Anterior cingulate cortex (tissue), 58 donors: ENCODE measurements at places on chromosomes 7 and 10.

DNA sequence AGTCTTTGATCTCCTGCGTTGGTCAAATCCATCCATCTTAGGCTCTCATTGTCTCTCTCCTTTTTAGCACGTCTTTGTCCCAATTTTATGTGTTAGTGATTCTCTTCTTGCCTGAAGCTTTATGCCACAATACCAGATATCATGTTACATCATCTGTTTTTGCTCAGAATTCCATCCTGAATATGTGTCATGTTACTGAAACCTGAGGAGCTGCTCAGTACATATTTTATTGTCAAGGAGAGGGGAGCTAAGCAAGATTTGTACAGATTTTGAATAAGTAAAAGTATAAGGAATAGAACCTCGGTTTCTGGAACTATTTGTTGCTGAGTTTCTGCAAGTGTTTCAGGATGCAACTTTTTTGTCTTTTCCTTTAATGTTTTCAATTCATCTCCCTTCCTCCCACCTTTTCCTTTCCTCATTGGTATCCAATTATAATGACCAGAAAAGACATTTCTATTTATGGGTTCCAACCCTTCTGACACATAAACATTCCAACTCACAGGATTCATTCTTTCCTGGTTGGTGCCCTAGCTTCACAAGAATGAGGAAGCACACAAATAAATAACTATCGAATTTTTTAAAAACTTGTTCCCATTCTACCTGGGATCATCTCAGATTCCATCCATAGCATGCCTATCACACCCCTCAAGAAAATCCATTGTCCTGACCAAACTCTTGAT is 291.8 kb downstream of the CRPPA start:
- no peak for DNase-seq

DNA sequence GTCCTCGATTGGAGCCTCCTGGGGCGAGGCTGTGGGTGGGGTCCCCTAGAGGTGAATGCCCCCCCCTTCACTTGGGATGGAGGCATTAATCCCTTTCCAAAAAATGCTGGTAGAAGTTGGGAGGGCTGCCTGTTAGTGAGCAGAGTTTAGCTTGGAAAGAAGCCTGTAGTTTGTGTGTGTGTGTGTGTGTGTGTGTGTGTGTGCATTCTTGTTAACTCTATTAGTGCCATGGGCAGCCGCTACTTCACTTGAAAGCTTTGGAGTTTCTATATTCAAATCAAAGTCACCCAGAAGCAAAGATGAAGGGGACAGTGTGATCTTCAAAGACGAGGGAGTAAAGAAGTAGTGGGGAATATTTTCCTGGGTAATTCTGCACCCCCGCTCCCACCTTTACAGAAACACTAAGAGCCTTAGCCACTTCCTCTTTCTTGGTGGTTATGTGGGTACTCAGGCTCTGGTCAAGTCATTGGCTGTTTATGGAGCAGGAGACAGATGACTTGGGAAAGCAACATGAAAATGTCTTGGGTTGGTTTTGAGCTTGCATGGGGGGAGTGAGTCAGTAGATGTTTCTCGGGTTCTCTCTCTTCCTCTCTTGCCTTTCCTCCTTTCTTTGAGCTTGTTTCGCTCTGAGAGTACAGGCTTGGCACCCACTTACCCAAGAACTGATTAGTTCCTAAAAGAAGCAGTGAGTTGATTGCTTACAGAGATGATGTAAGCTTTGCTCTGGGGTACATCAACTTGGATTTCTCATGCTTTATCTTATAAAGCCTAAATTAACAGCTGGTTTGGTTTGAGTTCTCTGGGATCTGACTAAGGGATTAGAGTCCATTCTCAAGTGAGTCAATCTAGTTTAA is 35.9 kb downstream of the TCF7L2 start:
- DNase-seq = no peak

GRCh38 chr10:122725768-122726167 is 26.1 kb upstream of the C10orf120 start:
- DNase-seq = no peak

DNA sequence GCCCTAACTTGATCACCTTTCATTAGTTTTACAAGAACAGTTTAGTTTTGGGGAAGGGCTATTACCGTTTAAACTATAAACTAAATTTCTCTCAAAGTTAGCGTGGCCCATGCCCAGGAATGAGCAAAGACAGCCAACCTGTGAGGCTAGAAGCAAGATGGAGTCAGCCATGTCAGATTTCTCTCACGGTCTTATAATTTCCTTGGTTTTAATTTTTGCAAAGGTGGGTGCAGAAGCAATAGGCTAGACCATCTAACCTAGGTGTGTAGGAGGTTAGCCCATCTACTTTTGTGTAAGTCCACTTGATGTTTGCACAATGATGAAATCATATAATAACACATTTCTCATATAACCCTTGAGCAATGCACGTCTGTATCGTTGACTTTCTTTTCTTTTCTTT is 8.9 kb downstream of the CCL24 start:
- DNase-seq = no peak

DNA sequence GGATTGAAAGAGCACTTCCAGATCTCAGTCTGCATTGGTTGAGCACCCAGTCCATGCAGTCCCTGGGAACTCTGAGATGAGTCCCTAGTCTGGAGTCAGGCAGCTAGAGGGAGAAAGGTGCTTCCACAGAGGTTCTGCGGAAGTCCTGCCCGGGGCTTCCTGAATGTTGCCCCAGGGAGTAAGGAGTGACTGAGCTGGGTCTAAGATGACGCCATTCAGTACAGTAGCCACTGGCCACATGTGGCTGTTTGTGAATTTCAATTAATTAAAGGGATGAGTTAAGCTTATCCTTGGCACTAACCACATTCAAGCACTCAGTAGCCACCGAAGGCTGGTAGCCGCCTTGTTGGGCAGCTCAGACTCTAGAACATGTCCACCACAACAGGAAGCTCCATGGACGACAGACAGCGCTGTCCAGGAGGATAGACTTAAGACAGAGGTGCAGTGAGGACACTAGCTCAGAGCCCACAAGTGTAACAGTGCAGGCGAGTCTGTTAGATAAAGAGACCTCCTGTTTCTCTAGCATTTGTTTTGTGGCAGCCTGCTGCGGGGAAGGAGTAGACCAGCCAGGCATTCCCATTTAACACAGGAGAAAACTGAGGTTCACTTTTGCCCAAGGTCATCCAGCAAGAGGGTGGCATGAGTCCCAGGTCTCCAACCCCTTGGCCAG is 101.6 kb upstream of the PPIF start:
- no peak for DNase-seq
